ENCODE measurements at places on chromosomes 1 and 21.

GRCh38 chr1:171743081-171743870 is 1.4 kb upstream of the VAMP4 start:
- DNase-seq = no peak

- DNase-seq = no peak
These were observed 66.0 kb downstream of the MATN1 start for GRCh38 chr1:30657131-30658013.

- DNase-seq = no peak
These were observed 779.6 kb upstream of the ADGRL2 start for GRCh38 chr1:81021134-81021533.

DNA sequence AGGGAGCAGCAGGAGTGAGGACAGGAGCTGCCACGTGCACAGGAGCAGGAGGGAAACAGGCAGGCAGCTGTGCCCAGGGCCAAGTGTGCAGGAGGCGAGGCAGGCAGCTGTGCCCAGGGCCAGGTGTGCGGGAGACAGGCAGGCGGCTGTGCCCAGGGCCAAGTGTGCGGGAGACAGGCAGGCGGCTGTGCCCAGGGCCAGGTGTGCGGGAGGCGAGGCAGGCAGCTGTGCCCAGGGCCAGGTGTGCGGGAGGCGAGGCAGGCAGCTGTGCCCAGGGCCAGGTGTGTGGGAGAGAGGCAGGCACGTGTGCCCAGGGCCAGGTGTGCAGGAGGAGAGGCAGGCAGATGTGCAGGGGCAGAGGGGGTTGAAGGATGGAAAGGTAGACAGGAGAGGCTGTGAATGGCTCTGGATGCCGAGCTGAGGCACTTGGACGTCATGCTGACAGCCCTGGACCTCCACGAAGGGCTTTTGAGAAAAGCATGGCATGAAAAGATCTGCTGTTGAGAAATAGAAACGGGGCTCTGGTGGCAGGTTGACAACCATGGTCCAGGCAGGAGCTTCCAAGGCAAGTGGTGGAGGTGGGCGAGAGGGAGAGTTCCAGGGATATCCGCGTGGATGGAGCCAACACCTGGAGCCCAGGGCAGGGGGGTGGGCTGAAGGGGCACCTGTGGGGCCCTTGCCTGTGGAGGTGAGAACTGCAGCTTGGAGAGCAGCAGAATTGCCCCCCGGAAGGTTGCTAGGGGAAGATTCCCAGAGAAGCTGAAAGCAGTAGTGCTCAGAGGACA is 19.1 kb upstream of the NPHP4 start:
- DNase-seq = no peak

Data from NCI-H1694 treated with DMSO at 0.1 percent for 48 hours (cell line).